ENCODE measurements at places on chromosomes 13 and 19.
A peak's percentile ranks its signal among the peaks of the same experiment; 100 is the strongest.

GRCh38 chr13:109884462-109884861, 98.1 kb upstream of the IRS2 start:
- H3K4me3 ChIP-seq: no peak overlapping the region
- no peaks in the 10 kb centered on the region for H3K36me3 ChIP-seq
- H3K27ac ChIP-seq: no peak overlapping the region
- no peaks in the 10 kb centered on the region for H3K27me3 ChIP-seq
- no peaks in the 10 kb centered on the region for H3K4me1 ChIP-seq

- no peaks in the 10 kb centered on the region for H3K27me3 ChIP-seq
- no peaks in the 10 kb centered on the region for H3K36me3 ChIP-seq
- H3K4me1 ChIP-seq: no peaks in the 10 kb centered on the region
- H3K4me3 ChIP-seq: no peak overlapping the region
- H3K27ac ChIP-seq: no peak overlapping the region
Measured at GRCh38 chr19:44782729-44783128, 5.0 kb downstream of the CBLC start.

- H3K4me3 ChIP-seq: no peak overlapping the region
- no peak overlapping the region for H3K27ac ChIP-seq
- no peak for DNase-seq
- H3K36me3 ChIP-seq: 0 out of 2 replicates have a peak, but pooled peaks cover 3% of the 10 kb centered on the region
- H3K27me3 ChIP-seq: no peaks in the 10 kb centered on the region
- H3K4me1 ChIP-seq: peaks cover 24% of the 10 kb centered on the region
Measured at GRCh38 chr19:17111766-17112165, 36.2 kb downstream of the MYO9B start.

GRCh38 chr13:112616586-112617362, 28.8 kb upstream of the TUBGCP3 start:
- H3K4me1 ChIP-seq: no peaks in the 10 kb centered on the region
- no peaks in the 10 kb centered on the region for H3K27me3 ChIP-seq
- H3K27ac ChIP-seq: no peak overlapping the region
- peak; percentile 75 for DNase-seq

DNA sequence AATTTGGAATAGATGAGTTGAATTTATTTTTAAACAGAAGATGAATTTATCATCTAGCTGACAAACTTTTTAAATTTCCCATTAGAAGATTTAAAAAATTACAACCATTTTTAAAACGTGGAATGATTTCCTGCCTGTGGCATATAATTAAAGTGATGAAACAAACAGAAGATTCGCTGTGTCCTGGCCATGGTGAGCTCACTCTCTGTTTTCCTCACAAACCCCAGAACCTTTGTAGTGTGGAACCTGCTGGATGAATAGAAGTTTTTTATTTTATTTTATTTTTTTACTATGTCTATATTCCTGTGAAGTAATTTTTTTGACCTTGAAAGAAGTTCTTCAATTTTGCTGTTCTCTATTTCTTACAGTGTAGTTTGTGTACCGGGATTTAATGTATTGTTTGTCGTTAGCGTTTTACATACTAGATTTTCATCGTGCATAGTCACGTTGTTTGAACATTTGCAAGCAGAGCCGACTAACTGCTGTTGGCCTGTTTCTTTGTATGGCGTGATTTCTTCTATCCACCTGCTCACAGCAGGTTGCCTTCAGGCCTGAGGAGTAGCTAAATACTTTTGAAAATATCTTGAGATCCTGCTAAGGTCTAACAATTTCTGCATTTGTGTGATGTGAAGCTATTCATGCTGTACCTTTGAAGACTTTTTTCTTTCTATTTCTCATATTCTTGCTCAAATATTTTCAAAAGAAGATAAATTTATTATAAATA, 149.2 kb downstream of the GGACT start:
- no peak overlapping the region for H3K4me3 ChIP-seq
- H3K27me3 ChIP-seq: no peaks in the 10 kb centered on the region
- H3K27ac ChIP-seq: peak overlapping the region; percentile 33
- peaks cover 32% of the 10 kb centered on the region for H3K4me1 ChIP-seq

GRCh38 chr19:49888510-49888824, 8.2 kb downstream of the IL4I1 start:
- DNase-seq: no peak
- peaks cover 9% of the 10 kb centered on the region for H3K4me1 ChIP-seq
- no peak overlapping the region for H3K27ac ChIP-seq
- H3K36me3 ChIP-seq: peaks cover 13% of the 10 kb centered on the region
- no peak overlapping the region for H3K4me3 ChIP-seq
- 0 out of 2 replicates have a peak, but pooled peaks cover 3% of the 10 kb centered on the region for H3K27me3 ChIP-seq

GRCh38 chr13:72694314-72694713, 33.1 kb downstream of the MZT1 start:
- no peaks in the 10 kb centered on the region for H3K4me1 ChIP-seq
- H3K27ac ChIP-seq: no peak overlapping the region
- 0 out of 2 replicates have a peak, but pooled peaks cover 7% of the 10 kb centered on the region for H3K36me3 ChIP-seq
- H3K27me3 ChIP-seq: no peaks in the 10 kb centered on the region
- H3K4me3 ChIP-seq: no peak overlapping the region

All from GM23338 (cell line).